GM13976 (cell line): ENCODE measurements at places on chromosomes 11 and 22.

DNA sequence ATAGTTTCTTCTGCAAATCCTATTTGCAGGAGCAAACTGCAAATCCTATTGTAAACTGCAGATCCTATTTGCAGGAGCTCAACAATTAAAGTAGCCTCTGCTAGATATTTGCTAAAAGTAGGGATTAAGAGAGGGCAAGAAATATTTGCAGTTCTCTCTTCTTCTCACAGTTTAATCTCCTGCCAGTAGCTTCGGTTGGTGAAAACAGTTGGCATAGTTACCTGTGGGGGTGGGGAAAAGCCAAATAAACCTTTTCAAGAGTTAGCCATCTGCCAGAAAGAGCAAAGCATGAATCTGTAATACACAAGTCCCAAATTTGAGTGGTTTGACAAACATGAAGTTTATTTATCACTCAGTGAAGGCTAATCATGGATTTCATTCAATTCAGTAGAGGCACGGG lies 942.5 kb downstream of the JRKL start:
- no peak for DNase-seq

- DNase-seq: peak; percentile 7
These were observed 50.4 kb upstream of the SEPTIN5 start for GRCh38 chr22:19663821-19664355.

- no peak for DNase-seq
These were observed 126.2 kb upstream of the SEZ6L start for GRCh38 chr22:26043031-26043430.

- DNase-seq: no peak
These were observed 13.2 kb downstream of the SLC43A3 start for GRCh38 chr11:57413681-57414080.

- DNase-seq: no peak
These were observed 14.8 kb downstream of the CCND1 start for GRCh38 chr11:69655479-69656428.

DNA sequence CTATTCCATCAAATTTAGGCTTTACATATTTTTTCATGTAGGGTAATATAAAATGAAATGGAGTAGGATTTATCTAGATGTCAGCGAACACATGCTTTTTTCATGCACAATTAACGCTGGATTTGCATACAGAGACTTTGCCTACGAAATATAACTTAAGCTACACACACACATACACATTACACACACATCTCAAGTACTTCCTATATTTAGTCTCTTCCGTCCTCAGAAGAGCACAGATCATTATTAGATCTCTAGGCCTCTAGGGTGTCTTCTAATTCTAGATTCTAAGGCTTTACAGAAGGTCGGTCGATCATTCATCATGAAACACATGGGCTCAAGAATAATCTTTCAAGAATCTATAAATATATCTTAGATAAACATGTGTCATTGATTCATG lies 3.8 kb upstream of the MS4A13 start:
- DNase-seq: no peak

GRCh38 chr22:50604256-50605001 lies 3.8 kb downstream of the MAPK8IP2 start:
- peak; percentile 22 for DNase-seq

- no peak for DNase-seq
These were observed 77.2 kb upstream of the UBASH3B start for GRCh38 chr11:122578171-122578825.

- peak; percentile 68 for DNase-seq
These were observed 116.8 kb downstream of the MED15 start for GRCh38 chr22:20624161-20624616.

DNA sequence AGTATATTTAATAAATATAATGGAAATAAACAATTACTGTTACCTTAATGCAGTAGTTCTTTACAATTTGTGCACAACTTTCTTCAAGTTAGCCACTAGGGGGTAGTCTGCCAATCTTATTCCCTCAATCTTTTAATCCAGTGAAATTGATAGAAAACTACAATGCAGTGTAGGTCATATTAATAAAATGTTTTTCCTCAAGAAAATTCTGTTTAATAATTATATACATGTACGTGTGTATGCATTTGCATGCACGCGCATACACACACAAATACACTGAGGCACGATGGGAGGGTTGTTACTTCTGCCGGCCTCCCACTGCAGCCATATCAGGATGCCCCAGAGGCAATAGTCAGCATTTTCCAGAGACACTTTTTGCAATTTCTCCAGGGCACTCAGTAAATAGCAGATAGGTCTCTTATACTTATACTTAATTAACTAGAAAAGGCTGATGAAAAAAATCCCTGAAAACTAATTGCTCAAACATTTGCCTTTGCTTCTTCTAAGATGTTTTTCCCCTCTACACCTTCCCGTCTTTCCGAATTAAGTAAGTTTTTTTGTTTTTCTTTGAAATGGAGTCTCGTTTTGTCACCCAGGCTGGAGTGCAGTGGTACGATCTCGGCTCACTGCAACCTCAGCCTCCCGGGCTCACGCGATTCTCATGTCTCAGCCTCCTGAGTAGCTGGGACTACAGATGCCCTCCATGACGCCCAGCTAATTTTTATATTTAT lies 3.1 kb downstream of the GAB2 start:
- no peak for DNase-seq

GRCh38 chr11:127376301-127376700 lies 375.7 kb upstream of the KIRREL3 start:
- DNase-seq: no peak

DNA sequence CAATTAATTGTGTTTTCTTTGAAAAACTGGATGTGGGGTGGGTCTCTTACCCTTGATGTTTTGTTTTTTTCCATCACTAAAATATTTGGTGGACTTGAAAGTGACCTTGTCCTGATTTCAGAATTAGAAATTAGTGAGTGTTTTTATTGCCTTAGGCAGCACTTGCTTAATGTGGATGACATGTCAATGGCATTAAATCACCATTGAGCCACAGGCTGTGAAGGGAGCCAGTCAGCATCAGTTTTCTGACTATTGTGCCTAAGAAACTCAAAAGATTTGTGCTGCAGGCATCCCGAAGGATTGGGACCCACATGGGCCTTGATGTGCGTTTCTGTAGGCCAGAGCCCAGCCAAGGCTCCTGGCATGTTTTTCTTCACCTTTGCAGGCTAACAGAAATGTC lies 53.8 kb downstream of the SWAP70 start:
- DNase-seq: no peak

DNA sequence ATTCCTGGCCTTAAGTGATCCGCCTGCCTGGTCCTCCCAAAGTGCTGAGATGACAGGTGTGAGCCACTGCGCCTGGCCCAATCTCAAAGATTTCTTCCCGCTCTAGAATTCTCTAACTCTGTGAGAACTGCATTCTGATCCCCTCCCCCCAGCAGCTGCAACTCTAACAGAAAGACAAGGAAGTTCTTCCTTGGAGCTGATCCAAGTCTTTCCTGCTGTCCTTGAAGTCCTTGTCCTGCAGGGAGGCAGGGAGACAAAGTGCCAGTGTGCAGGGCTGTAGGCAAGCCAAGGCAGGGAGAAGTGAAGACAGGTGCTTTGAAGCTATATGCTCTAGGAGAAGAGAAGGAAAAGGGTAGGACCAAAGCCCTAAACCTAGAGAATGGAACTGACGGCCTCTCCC lies 9.5 kb upstream of the GGA1 start:
- DNase-seq: no peak

GRCh38 chr11:81963018-81963417 lies 770.6 kb downstream of the FAM181B start:
- no peak for DNase-seq

DNA sequence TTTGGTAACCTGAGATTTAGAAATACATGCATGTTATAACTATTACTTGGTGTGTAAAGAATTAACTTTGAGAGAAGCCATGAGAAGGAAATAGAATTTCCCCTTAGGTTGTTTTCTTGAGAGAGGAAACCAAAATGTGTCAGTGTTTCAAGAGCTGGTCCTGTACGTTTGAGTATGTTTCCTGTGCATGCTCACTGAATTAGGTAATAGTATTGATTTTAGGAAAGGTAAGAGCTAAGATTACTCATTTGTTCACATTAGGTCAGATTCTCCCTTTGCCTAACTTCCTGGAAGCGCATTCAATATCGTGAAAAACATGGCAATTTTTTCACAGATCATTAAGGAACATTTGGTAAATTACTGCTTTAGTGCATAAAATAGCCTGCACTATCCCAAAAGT lies 49.3 kb upstream of the RDX start:
- peak; percentile 34 for DNase-seq

DNA sequence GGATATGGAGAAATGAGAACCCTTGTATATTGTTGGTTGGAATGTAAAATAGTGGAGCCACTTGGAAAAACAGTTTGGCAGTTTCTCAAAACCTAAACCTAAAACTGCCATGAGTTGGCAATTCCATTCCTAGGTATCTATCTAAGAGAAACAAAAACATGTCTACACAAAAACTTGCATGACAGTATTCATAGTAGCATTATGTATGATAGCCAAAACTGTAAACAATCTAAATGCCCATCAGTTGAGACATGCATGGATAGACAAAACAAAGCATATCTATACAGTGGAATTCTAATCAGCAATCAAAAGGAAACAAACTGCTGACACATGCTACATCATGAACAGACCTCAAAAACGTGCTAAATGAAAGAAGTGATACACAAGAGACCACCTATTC lies 34.9 kb downstream of the TRAF6 start:
- no peak for DNase-seq

DNA sequence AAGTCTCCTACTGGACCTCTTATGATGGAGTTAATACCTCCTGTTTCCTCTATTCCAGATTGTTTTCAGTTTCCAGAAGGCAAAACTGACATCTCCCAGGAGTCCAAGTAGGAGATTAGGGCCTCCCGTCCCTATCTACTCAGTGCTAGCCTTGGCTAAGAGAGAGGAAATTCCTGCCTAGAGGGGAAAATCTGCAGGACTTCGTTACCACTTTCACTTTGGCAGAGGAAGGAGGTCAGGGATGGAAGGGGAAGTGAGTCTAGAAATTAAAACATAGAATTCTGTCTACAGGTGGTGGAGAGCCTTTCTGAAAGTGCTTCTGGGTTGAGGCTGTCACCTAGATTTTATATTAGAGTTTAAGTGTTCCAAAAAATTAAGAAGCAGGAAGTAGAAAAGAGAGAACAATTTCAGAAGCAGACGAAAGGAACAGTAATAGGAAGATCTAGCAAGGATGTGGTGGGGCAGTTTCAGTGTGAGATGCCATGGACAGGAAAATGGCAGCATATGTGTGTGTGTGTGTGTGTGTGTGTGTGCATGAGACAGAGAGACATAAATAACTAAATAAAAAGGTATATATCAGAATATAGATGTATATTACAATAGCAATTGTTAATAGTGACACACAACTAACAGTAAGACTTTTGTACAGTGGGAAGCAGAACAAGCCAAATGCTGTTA lies 2.4 kb upstream of the TRIM68 start:
- DNase-seq: no peak

GRCh38 chr11:124788521-124788920 lies 11.7 kb downstream of the MSANTD2 start:
- DNase-seq: no peak

DNA sequence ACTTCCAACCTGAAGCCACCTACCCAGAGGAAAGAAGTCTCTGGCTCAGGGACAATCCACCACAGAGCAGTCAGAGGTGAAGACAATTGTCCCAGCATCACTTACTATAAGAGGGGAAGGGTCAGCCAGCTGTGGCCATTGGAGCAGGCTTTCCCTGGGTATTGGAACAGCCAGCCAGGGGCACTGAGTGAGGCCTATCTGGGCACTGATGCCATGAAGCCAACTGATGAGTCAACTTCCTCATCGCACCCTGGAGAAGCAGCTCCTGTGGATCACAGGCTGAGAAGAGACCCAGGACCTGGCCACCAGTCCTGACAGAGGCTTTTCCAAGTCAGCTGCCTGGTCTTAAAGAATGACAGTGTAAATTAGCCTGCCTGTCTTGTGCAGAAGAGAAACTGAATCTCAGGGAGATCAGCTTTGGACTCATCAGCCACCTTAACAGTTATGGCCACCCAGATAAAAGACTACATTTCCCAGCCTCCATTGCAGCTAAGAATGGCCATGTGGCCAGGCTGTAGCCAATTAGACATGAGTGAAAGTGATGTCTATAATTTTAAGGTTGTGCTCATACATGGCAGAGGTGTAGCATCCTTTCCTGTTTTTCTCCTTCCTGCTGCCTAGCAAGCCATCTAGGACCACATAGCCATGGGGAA lies 19.0 kb downstream of the CHST1 start:
- peak; percentile 38 for DNase-seq

- DNase-seq: no peak
These were observed 108.8 kb downstream of the NAV2 start for GRCh38 chr11:19821412-19821875.

- DNase-seq: no peak
These were observed 77.4 kb upstream of the CRYBB3 start for GRCh38 chr22:25122136-25122764.

DNA sequence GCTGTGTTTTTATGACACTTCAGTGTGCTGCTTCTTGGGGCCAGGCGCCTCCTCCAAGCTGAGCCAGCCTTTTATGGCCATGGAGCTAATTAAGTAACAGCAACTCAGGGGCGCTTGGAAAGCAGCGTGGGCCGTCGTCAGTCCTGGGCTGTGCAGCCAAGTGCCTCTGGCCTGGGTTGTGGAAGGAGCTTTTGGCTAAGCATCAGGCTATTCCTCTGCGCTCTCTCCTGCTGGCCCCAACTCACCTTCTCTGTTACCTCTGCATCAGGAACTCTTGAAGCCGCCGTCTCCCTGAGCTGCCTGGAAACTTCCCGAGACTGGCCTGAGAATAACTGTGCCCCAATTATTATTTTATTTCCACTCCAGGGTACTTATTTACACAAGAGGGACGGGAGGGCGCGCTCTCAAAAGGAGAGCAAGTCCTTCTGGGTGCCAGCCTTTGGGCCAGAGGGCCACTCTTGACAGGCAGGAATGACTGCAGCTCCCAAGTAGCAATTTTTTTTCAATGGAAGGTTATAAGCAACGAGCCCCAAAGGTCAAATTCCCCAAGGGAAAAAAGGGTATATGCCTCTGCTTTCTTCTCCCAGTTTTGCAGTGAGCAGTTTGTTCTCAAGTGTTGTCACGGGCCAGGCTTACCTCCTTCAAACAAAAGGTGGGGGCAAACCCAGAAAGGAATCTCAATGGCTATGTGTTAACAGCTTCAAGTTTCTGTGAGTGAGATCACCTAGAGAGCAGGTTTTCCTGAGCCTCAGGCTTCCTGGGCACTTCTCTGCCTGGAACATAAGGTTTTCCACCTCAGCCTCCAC lies 38.5 kb upstream of the NAV2 start:
- DNase-seq: no peak

DNA sequence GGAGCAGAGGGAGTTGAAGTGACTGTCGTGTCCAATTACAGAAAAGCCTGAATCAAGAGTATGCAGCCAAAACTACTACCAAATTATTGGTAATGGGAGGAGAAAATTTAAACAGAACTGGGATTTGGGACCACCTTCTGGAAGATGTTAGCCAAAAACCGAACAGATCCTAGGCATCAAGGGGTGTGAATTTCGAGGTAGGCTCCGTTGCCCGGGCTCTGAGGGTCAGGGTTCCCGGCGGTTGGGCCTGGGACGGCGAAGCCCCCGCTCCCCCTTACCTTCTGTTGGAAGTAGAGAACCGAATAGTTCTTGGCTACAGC lies 313 bp downstream of the PRCP start:
- DNase-seq: no peak

DNA sequence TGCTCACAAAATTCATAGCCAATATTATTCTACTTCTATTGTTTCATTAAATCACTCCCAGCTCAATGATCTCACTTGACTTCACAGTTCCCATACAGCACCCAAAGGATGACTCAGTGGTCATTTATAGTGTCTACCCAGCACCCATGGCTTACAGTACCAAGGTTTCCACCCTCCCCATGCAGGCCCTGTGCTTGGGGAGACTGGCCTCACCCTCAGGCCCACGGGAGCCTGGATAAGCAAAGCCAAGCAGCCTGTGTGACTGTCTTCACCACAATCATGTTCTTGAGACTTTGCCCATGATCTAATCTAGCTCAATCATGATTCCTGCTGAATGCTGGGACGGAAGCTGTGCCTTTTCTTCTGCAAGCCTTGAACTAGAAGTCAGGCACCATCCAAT lies 97.6 kb downstream of the SLC36A4 start:
- DNase-seq: no peak
